ENCODE measurements at places on chromosomes 1 and 21. TPM values are rescaled to one million over a fixed set of nuclear protein-coding genes. Genes with fewer than 3 reads are reported as not detected.

The NID1 gene
- 0.19 TPM for total RNA-seq

The DENND2C gene
- 0.96 TPM for total RNA-seq

The RGL1 gene
- total RNA-seq: 3.4 TPM

The CELA2A gene
- total RNA-seq: not detected

The GPR3 gene
- total RNA-seq: 0.43 TPM

DNA sequence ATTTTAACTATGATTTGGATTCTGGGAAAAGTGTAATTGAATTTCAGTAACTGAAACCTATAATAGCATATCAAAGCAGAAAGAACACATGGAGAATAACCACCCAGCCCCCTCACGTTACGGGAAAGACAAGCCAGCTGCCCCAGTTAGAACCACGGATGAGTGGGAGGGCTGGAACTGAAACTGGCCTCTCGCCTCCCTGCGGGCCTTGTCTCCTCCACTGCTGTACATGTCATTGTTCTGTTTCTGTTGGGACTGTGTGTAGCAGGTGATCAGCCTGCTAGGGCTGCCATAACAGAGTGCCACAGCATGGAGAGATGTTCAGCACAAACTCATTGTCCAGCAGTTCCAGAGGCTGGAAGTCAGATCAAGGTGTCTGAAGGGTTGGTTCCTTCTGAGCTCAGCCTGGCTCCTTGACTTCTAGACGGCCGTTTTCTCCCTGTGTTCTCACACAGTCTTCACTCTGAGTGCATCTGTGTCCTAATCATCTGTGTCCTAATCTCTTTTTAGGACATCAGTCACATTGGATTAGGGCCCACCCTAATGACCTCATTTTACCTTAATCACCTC lies 52.4 kb downstream of the MAP3K21 start:
- no peaks in the 10 kb centered on the region for H3K36me3 ChIP-seq
- peaks cover 5% of the 10 kb centered on the region for H3K27me3 ChIP-seq
- no peak overlapping the region for H3K27ac ChIP-seq
- no peak for DNase-seq
- no peaks in the 10 kb centered on the region for H3K4me1 ChIP-seq

- no peak for DNase-seq
- peaks cover 3% of the 10 kb centered on the region for H3K27me3 ChIP-seq
- peaks cover 4% of the 10 kb centered on the region for H3K4me1 ChIP-seq
Observed at GRCh38 chr1:236108027-236108648, 34.2 kb upstream of the GPR137B start.

DNA sequence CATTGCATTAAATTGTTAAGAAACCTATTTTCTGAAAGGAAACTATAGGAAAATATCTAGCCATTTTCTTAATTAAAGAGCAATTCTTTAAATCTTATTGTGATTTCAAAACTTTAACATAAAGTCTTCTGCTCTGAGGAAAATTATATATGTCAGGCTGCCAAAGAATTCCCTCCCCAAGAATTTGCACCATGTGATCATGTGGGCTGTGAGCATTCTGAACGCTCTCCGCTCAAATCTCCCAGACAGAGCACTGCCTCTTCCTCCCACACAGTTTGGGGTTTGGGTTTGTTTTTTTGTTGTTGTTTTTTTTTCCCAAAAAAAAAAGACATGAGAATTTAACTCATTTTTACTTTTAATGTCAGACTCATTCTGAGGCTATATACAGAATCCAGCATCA lies 155.9 kb upstream of the PALMD start:
- DNase-seq: no peak
- no peak overlapping the region for H3K27ac ChIP-seq
- no peak overlapping the region for H3K4me3 ChIP-seq

DNA sequence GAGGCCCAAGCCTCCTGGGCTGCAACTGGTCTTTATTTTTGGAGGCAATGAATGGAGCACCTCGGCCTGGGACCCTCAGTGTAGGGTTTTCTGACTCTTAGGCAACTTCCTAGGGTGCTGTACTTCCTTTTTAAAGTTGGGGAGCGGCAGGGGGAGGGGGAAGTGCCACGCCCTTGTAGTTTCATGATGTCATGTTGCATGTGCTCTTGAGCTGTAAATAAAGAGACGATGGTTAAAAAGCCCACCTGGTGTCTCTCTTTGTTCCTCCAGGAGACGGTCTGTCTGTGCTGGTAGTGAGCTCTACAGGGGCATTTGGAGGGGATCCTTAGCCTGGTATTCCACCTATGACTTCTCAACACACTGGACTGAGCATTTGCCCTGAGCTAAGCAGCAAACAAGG lies 10.3 kb upstream of the AGTRAP start:
- H3K27ac ChIP-seq: peak overlapping the region; percentile 20
- peaks cover 1% of the 10 kb centered on the region for H3K36me3 ChIP-seq
- DNase-seq: no peak

DNA sequence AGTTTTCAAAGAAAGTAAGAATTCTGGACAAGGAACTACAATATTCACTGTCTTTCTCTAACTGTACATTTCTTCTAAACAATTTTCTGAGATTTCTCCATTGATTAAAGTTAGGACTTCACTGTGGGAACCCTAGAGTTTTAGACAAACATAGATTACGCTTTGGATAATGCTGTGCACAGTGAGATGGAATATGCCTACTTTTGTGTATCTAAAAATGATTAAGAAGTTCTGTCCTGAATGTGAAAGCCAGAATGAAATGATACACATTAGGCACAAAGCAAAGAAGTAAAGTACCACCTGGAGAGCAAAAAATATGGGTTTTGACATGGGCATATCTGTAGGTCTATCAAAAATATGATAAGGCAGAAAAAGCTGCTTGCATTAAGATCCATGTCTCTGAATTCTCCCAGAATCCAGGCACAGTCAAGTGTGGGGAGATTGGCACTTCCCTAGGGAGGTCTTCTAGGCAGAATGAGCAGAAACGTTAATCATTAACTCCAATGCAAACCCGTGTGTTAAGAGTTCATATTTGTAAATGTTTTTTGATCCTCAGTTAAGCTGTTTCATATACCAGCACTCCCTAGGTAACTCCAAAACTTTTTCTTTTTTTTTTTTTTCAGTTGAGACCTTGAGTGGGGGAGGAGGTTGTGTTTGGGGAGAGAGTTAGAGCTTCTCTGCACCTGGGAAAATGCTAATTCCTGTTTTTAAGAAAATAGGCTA lies 467.1 kb downstream of the LMO4 start:
- peaks cover 8% of the 10 kb centered on the region for H3K27me3 ChIP-seq
- no peak overlapping the region for H3K27ac ChIP-seq
- no peak for DNase-seq

DNA sequence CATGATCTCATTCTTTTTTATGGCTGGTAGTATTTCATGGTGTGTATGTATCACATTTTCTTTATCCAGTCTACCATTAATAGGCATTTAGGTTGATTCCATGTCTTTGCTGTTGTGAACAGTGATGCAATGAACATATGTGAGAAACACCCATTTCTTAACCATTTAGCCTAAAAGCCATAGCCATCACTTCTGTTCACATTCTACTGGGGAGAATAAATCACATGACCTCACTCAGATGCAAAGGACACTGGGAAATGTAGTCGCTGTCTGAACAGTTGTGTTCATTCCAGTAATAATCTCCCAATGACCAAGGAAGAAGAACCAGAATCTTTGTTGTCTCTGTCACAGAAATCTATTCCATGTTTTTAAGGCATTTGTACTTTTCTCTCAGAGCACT lies 15.1 kb upstream of the PLA2G2E start:
- no peak overlapping the region for H3K4me3 ChIP-seq
- H3K36me3 ChIP-seq: no peaks in the 10 kb centered on the region
- H3K27me3 ChIP-seq: no peaks in the 10 kb centered on the region
- no peak for DNase-seq

DNA sequence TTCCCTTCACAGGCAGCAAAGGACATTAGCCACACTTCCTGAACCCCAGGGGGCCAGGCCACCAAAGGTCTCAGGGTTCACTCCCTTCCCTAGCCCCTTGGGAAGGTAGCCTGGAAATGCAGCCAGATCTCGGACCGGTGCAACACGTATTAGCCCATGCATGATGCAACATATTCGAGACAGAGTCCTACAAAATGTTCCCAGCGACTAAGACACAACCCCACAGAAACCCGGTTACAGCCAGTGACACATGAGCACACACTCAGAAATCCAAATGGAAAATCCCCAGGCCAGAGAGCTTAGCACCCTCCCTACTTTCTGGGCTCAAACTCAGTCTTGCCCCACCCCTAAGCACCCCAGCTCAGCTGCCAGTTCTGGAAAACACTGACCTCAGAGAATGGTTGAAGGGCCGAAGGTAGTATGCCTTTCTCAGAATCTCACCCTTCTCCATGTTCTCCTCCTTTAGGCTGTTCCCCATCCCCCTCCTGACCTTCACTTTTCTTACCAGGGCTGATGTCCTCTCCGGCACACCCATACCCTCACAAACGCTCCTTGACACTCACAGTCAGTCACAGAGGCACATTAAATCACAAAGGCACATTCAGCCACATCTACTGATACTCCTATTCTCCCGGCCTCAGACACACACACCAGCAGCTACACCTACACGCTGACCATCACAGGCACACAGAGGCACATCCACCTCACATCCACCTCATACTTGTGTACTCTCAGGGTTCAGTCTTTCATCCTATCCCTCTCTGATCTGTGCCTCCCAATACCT lies at the start of gene TSPAN1:
TSPAN1 (plus strand) TSS at position 640 of the 784 bp plus-strand sequence. CDS start 6,021 bp downstream, outside the sequence.
- H3K36me3 ChIP-seq: no peaks in the 10 kb centered on the region
- DNase-seq: no peak
- no peaks in the 10 kb centered on the region for H3K27me3 ChIP-seq
- no peak within 1 kb of the TSS for H3K4me3 ChIP-seq
- no peak within 1 kb of the TSS for H3K27ac ChIP-seq

GRCh38 chr1:190124068-190124467 lies 353.6 kb downstream of the BRINP3 start:
- H3K4me3 ChIP-seq: no peak overlapping the region
- H3K4me1 ChIP-seq: no peaks in the 10 kb centered on the region
- no peak overlapping the region for H3K27ac ChIP-seq
- DNase-seq: no peak
- no peaks in the 10 kb centered on the region for H3K27me3 ChIP-seq
- H3K36me3 ChIP-seq: no peaks in the 10 kb centered on the region

- H3K4me3 ChIP-seq: no peak overlapping the region
- DNase-seq: peak; percentile 18
- H3K27me3 ChIP-seq: no peaks in the 10 kb centered on the region
- no peaks in the 10 kb centered on the region for H3K4me1 ChIP-seq
Observed at GRCh38 chr1:228315945-228316588, 90.6 kb downstream of the TRIM11 start.

GRCh38 chr1:45796381-45796780 lies 7.0 kb upstream of the MAST2 start:
- no peak overlapping the region for H3K27ac ChIP-seq
- H3K4me1 ChIP-seq: no peaks in the 10 kb centered on the region
- peaks cover 37% of the 10 kb centered on the region for H3K27me3 ChIP-seq
- no peaks in the 10 kb centered on the region for H3K36me3 ChIP-seq
- DNase-seq: no peak

- H3K27me3 ChIP-seq: no peaks in the 10 kb centered on the region
- no peak overlapping the region for H3K4me3 ChIP-seq
- DNase-seq: no peak
- no peak overlapping the region for H3K27ac ChIP-seq
- H3K4me1 ChIP-seq: no peaks in the 10 kb centered on the region
Observed at GRCh38 chr1:244945109-244945671, 80.8 kb upstream of the HNRNPU start.

GRCh38 chr1:51019811-51020210 lies 49.8 kb downstream of the CDKN2C start:
- H3K36me3 ChIP-seq: no peaks in the 10 kb centered on the region
- no peak for DNase-seq
- H3K4me1 ChIP-seq: no peaks in the 10 kb centered on the region

DNA sequence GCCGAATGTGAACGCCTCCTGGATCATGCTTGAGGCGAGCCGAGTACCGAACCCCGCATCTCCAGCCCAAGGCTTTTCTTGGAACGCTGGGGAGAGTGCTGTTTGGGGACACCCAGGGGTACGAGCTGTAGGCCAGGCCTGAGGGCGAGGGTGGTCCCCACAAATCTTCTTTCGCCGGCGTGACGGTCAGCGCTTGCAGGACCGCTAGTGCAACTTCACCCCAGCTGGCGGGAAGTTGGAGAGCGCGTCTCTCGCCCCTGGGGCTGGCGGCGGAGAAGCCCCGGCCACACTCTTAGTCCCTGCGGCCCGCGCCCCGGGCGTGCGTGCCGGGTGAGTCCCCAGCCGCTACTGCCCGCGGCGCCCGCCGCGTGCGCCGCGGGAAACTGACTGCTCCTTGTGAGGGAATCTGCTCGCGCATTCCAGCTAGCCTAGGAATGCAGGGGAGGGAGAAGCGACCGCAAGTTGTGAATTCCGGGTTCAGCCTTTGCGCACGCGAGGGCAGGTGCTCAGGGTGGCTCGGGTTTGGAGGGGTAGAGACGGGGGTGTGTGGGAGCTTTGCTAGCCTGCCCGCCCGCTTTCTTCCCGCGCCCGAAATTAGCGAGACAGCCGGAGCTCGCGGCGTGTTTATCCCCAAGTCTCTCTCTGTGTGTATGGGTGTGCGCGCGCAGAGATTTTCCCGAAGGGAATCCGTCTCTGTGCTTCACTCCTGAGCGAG lies 884 bp downstream of the LHX4 start:
- DNase-seq: peak; percentile 53
- H3K4me1 ChIP-seq: peaks cover 19% of the 10 kb centered on the region
- no peaks in the 10 kb centered on the region for H3K36me3 ChIP-seq
- H3K27ac ChIP-seq: no peak overlapping the region
- peaks cover 84% of the 10 kb centered on the region for H3K27me3 ChIP-seq
- H3K4me3 ChIP-seq: peak overlapping the region; percentile 63

- H3K36me3 ChIP-seq: no peaks in the 10 kb centered on the region
- no peaks in the 10 kb centered on the region for H3K27me3 ChIP-seq
- no peak overlapping the region for H3K27ac ChIP-seq
Observed at GRCh38 chr21:22224261-22224660, 1226.1 kb downstream of the NCAM2 start.

DNA sequence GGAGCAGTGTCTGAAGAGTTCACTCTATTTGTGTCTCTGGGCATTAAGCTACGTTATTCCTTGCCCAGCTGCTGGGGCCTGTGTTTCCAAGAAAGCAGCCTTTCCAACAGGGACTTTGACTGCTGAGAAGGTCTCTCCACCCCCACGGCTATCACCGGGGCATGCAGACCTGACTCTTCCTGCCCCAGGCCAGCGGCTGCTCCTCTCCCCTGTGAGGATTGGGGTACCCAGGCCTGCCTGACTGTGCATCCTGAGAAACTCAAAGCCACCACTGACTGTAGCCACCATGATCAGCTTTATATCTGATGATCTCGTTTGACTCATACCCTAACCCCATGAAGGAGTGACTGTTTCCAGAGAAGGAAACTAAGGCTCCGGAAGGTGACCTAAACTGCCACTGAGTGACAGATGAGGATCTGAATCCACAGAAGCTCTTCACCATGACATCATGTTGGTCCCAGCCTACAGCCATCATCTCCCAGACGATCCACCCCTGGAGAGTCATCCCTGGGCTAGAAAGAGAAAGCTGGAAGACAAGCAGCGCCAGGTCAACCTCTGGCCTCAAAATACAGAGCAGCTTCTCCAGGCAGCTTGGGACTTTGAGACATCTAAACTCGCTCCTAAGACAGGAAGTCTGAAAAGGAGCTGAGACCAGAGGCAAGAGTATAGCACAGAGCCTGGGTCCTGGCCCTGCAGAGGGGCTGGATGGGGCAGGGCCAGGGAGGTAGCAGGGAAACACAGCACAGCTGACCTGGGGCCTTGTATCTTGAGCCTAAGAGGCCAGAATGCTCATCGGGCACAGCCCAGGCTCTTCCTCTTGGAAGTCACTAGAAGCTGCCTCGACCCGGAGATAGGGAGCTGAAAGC lies 244.0 kb upstream of the VAMP3 start:
- H3K4me1 ChIP-seq: no peaks in the 10 kb centered on the region
- H3K27ac ChIP-seq: no peak overlapping the region
- no peak for DNase-seq
- H3K27me3 ChIP-seq: no peaks in the 10 kb centered on the region
- H3K4me3 ChIP-seq: no peak overlapping the region

- no peak overlapping the region for H3K4me3 ChIP-seq
- no peaks in the 10 kb centered on the region for H3K36me3 ChIP-seq
- no peak overlapping the region for H3K27ac ChIP-seq
- DNase-seq: no peak
Observed at GRCh38 chr1:4140241-4140640, 240.2 kb upstream of the C1orf174 start.

Data from activated naive CD8-positive, alpha-beta T cell treated with anti-CD3 and anti-CD28 coated beads, Interleukin-2, amount 10 ng/mL, durations not matched to agents 7 days and 5 days (primary cell).